ENCODE measurements at places on chromosomes 2 and 18. TPM values are rescaled to one million over a fixed set of nuclear protein-coding genes. Genes with fewer than 3 reads are reported as not detected.

The DSG4 gene
- not detected for polyA plus RNA-seq

The HMSD gene
- polyA plus RNA-seq, result not detected

The DYSF gene
- 67.1 TPM for polyA plus RNA-seq

The KATNAL2 gene
- polyA plus RNA-seq, result 0.19 TPM

DNA sequence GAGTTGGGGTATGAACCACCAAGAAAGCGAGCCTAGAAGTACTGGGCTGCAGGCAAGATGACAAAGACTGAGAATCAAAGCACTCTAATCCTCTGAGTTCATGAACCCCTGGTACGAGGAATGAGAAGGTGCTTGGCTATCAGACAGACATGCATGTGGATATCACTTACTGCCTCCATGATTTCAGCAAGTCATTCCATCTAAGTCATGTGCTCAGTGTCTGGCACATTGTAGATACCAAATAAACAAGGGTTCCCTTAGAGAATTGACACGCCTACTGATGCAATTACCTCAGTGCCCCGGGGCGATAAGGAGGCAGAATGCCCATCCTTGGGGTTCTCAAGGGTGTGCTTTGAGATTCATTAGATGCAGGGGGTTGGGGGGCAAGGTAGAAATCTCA, 125.6 kb upstream of the PKDCC start:
- H3K36me3 ChIP-seq, result no peaks in the 10 kb centered on the region
- DNase-seq, result no peak
- no peaks in the 10 kb centered on the region for H3K27me3 ChIP-seq
- no peak overlapping the region for H3K4me3 ChIP-seq
- peak overlapping the region; percentile 76 for H3K27ac ChIP-seq

- H3K36me3 ChIP-seq, result no peaks in the 10 kb centered on the region
- no peak overlapping the region for H3K27ac ChIP-seq
- DNase-seq, result no peak
- H3K4me3 ChIP-seq, result no peak overlapping the region
- H3K4me1 ChIP-seq, result no peaks in the 10 kb centered on the region
- no peaks in the 10 kb centered on the region for H3K27me3 ChIP-seq
Measured at GRCh38 chr2:42775810-42776209, 11.9 kb upstream of the OXER1 start.

GRCh38 chr18:59353079-59353680, 5.9 kb downstream of the LMAN1 start:
- no peak overlapping the region for H3K4me3 ChIP-seq
- no peak overlapping the region for H3K27ac ChIP-seq
- peaks cover 9% of the 10 kb centered on the region for H3K36me3 ChIP-seq

DNA sequence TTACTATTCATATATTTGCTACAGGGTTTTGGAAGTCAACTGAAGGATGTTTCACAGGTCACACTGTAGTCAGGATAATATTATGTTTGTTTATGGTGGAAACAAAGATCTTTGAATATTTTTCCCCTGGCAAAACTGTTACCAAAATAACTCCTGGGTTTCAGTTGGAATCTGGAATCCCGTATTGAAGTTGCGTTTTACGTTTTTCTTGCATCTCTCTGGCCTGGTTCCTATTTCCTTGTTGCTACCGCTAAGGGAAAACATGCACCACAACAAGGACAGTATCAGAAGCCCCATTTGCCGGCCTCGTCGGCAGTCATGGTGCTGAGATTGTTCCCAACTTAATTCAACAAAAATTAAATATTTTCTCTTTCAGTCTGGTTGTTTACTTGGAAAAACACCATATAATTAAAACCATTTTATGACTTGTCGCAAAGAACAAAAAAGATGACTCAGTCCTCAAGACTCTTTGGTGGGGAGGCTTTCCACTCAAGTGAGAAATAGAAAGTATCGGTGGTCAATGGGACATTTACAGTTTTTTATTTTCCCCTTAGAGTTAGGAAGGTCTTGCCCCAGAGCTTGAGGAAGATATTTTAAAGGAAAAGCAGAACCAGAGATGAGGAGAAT, 42.3 kb downstream of the EN1 start:
- H3K36me3 ChIP-seq, result no peaks in the 10 kb centered on the region
- no peak overlapping the region for H3K4me3 ChIP-seq
- no peak for DNase-seq
- no peaks in the 10 kb centered on the region for H3K4me1 ChIP-seq
- H3K27me3 ChIP-seq, result no peaks in the 10 kb centered on the region
- H3K27ac ChIP-seq, result no peak overlapping the region
